NCI-H1930 (cell line): ENCODE measurements at places on chromosomes 16 and 17.

GRCh38 chr17:79911430-79912399 is 72.5 kb upstream of the CBX4 start:
- DNase-seq: no peak

- DNase-seq: no peak
Observed at GRCh38 chr16:83928341-83929055, 24.5 kb upstream of the OSGIN1 start.

- DNase-seq: no peak
Observed at GRCh38 chr17:73911726-73912372, 267.6 kb upstream of the SDK2 start.

- DNase-seq: no peak
Observed at GRCh38 chr16:85531516-85531915, 81.6 kb upstream of the GSE1 start.

DNA sequence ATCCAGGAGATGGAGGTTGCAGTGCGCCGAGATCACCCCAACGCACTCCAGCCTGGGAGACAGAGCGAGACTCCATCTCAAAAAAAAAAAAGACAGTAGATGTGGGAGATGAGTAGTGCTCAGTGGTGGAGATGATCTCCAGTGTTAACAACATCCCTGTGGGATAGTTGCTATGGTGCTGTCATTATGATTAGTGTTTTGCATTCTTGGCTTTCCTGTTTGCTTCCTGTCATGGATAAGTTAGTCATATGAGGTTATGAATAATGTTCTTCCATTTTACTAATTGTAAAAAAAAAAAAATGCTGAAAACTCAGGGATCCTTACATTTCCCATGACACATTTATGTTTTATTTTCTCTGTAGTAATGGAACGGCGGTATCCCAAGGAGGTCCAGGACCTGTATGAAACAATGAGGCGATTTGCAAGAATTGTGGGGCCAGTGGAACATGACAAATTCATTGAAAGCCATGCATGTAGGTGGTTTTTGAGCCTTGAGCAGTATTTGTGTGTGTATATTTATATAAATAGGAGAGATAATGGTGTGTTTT is 24.5 kb upstream of the DUSP14 start:
- no peak for DNase-seq

- DNase-seq: no peak
Observed at GRCh38 chr17:32289471-32290070, 23.9 kb downstream of the RHBDL3 start.

DNA sequence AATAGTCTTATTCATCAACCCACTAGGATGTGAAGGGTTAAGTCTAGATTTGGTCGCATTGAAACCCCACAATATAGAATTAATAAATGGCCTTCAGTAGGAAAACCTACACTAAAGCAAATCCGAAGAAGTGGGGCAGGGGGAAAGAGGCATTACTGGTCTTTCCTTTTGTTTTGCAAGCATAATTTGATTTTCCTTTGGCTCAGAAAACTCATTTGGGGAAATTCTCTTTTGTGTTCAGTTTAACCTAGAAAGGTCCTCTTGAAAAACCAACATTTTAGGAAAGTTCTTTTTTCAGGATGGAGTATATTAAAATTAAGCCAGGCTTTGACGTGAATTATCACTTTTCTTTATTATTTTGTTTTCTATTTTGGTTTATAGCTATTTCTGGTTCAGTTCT is 31.7 kb downstream of the ERCC4 start:
- no peak for DNase-seq

DNA sequence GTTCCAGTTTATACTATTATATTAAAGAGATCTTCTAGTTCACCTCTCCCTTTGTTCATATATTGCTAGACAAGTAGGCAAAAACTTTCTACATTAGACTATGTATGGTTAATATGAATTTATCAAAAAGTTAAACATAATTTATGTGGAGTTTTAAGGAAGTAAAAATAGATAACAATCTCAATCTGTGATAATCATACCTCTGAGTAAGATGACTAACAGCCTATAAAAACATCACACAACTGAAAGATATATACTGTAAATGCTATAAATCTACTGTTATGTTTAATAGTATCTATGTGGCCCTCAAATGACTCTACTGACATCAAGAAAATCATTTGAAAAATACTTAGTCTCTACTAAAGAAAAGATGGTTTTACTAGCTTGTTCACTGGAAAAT is 37.1 kb downstream of the AP1G1 start:
- no peak for DNase-seq

GRCh38 chr17:62805234-62805633 is 2.9 kb downstream of the MARCHF10 start:
- DNase-seq: no peak

- DNase-seq: no peak
Observed at GRCh38 chr17:80101946-80102663, 724 bp downstream of the GAA start.

DNA sequence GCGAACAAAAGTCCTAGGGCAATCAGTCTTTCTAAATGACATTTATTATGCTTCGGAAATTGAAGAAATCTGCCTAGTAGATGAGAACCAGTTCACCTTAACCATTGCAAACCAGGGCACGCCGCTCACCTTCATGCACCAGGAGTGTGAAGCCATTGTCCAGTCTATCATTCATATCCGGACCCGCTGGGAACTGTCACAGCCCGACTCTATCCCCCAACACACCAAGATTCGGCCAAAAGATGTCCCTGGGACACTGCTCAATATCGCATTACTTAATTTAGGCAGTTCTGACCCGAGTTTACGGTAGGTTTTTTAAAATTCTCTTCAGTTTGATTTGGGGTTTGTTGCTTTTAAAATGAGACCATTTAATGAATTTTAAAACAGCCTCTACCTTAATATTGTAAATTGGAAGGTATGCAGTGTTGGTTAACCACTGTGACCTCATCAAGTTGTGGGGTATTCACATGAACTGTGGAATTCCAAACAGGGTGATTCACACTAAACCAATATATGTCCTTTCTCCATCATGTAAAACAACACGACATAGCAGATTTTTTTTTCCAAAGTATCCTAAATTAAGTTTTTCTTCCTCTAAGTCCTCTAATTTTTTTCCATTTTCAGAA is 6.2 kb upstream of the EVI2A start:
- DNase-seq: no peak

DNA sequence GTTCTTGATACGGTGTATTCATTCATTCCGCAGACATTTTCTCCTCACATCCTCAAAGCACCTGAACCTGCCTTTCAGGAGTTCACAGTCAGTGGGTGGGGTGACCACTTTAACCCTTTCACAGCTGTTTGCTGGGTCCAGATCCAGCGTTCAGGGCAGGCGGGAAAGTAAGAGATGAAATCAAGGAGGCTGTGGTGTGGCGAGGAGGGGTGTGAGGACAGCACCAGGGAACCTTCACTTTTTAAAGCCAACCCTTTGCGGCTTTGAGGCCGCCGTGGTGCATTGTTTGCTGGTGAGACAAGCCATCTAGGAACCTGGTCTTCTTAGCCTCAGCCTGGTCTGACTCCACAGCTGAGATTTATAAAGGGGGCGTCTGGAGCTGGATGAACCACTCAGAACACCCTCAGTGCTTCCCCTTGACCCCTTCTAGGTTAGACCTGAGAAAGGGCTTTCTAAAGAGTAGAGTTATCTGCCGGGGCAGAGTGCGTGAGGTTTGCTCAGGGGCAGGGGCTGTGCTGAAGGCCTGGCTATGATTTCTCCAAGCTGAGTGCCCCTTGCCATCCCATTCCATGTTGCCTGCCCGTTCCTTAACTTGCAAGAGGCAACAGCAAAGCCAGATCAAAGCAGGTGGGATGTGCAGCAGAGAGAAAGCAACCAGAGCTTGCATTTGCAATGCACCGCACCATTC is 933 bp downstream of the CCR7 start:
- no peak for DNase-seq

- no peak for DNase-seq
Observed at GRCh38 chr16:1602285-1602684, 9.6 kb downstream of the IFT140 start.

- DNase-seq: no peak
Observed at GRCh38 chr16:48596326-48596725, 13.7 kb downstream of the N4BP1 start.

DNA sequence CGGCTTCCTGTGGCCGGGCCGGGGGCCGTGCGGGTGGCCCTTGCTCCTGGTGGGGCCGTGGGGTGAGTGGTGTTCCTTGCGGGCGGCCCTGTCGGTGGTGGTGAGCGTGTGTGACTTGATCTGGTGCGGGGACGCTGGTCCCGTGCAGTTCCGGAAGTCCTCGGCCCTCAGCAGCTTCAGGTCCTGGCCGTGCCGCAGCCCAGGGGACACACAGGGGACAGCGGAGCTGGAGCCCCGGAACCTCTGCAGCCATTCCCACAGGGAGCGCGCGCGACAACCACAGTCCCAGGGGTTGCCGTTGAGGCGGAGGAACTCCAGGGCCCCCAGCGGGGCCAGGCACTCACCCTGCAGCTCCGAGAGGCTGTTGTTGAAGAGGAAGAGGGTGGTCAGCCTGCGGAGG is 88.4 kb downstream of the RTN4RL1 start:
- DNase-seq: no peak

DNA sequence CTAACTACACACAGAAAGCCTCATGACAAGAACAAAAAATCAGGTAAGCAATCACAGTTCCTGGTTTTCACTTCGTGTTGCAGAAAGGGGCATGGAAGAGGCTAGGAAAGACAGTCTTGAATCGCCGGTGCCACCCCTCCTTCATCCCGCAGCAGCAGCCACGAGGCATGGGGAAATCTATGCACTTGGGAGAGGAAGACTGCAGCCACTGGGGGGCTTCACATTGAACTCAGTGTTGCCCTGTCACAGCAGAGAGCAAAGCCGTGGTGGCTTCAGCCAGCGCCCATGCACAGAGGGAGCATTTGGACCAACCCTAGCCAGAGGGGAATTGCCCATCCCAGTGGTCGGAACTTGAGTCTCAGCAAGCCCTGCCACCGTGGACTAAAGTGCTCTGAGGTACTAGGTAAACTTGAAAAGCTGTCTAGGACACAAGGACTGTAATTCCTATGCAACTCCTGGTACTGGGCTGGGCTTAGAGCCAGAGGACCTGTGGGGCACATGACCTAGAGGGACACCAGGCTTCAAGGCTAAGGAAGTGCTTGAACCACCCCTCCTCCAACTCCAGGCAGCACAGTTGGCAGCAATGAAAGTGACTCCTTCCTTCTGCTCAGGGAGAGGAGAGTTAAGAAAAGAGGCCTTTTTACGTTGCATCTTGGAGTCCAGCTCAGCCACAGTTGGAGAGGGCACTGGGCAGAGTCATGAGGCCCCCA is 35.2 kb upstream of the ATP2C2 start:
- DNase-seq: no peak

DNA sequence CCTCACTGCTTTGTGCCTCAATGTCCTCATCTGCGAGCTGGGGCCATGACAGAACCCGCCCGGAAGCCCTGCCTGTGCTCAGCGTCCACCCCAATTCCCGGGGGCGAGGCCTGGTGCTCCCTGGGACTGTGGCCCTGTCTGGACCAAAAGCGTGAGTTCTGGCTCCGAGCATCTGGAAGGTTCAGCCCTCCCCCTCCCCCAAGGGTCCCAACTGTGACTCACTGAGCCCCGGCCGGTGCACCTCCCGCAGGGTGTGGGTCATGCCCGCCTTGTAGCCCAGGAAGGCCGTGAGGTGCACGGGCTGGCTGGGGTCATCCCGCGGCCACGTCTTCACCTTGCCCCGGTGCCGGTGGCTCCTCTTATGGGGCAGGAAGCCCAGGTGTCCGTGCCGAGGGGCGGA is 755 bp downstream of the RPL3L start:
- no peak for DNase-seq

DNA sequence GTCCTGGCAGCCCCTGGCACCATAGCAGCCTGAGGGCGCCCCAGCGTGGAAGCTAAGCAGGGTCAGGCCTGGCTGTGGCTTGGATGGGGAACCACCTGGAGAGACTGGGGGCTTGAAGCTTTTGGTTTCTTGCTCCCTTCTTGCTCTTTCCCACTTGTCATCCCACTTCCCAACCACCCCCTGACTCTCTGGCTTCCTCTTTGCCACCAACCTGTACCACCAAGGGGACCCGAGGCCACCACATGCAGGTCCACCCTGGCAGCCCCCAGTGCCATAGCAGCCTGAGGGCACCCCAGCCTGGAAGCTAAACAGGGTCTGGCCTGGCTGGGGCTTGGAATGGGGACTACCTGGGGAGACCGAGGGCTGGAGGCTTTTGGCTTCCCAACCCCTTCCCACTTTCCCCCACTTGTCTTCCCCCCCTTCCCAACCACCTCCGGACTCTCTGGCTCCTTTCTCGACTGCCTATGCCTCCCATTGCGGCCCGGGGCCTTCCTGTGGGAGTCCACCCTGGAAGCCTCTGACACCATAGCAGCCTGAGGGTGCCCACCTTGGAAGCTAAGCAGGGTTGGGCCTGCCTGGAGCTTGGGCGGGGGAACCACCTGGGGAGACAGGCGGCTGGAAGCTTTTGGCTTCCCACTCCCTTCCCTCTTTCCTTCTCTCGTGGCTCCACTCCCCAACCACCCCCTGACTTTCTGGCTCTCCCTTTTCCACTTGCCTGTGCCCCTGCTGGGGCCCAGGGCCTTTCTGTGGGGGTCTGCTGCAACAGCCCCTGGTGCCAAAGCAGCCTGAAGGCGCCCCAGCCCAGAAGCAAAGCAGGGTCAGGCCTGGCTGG is 2294.4 kb downstream of the TP53TG3F start:
- no peak for DNase-seq

- DNase-seq: no peak
Observed at GRCh38 chr17:40705584-40705983, 2.0 kb upstream of the KRT24 start.

- DNase-seq: no peak
Observed at GRCh38 chr16:87615621-87616041, 13.3 kb downstream of the JPH3 start.

DNA sequence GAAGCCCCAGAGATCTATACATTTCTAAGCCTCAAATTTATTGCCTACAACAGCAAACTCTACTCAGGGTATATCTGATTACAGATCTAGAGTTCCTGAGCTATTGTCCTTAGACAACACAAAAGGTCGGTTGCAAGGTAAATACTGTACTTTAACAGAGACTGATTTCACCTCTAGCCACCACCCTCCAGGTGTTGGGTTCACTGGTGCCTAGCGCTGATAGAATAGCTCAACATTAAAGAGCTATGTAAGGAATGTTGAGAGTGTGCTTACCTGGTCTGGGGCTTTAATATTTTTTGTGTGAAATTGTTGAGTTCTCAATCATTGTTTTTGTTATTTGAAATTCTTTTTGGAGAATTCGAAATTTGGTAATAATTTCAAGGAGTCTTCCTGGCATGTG is 277.0 kb upstream of the PSMD7 start:
- no peak for DNase-seq

GRCh38 chr16:80046848-80047247 is 446.3 kb upstream of the MAF start:
- no peak for DNase-seq

DNA sequence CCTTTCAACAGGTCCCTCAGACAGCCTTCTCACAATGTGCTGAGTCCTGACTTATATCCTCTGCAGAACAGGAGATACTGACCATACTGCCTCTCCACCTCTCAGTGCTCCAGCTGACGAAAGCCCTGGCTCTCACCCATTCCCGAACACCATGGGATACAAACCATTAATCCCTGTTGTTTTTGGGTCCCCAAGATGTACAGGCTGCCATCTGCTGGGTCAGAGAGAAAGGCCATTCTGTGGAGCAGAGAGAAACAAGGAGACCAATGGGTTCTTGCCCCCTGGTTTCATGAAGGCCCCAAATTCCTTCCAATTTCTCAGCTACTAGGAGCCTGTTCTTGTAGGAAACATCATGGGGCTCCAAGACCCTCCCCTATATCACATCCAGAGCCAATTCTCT is 3.0 kb downstream of the ERN2 start:
- no peak for DNase-seq
